NCI-H1694 (cell line): ENCODE measurements at places on chromosomes 6 and 20.
A peak's percentile ranks its signal among the peaks of the same experiment; 100 is the strongest.

DNA sequence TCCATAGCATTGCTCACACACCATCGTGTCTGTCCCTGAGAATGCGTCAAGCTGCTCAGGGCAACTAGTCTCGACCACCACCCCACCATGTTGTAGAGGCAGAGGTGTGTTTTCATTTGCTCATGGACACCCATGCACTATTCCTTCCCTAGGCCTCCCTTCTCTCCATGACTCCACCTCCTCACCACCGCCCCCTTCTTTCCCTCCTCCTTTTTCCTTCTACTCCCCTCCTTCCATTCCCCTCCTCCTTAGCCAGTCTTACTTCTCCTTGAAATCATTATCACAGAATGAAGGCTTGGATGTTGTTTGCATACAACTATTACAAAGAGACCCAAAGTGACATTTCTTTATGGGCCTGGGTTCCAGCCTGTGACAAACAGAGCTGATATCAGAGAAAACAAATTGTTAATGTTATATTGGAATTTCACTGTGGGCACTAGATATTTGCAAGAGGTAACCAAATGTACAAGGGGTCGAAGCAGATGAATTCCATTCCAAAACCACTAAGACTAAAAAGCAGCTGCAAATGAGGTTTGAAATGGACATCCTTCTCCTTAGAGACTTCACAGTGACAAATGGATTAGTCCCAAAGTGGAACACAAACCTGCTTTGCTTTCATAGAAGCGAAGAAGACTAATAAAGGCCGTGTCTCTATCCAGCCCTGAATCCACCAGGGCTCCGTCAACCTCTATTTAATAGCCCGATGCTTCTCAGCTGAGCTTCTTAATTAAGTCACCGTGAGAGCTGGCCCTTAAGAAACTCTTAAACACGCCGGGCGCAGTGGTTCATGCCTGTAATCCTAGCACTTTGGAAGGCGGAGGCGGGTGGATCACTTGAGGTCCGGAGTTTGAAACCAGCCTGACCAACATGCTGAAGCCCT lies 275.8 kb upstream of the SULF2 start:
- DNase-seq = no peak

GRCh38 chr6:11042750-11043377 lies 1.2 kb downstream of the ELOVL2 start:
- peak; percentile 45 for DNase-seq

GRCh38 chr6:7921632-7922092 lies 11.1 kb upstream of the TXNDC5 start:
- no peak for DNase-seq

DNA sequence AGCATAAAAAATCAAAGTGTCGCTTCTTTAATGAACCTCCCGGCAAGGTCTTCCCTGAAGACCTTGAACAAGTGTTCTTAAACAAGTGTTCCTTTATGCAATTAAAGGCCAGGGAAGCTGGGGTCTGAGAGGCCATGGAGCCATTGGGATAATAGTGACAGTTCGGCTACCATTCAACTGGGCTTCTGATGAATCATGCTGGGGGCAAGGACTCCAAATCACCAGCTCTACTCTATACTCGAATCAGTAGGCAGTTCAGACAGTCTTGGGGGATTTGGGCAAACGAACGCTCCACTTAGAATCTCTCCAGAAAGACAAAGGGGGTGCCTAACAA lies 34.7 kb upstream of the EZR start:
- no peak for DNase-seq

DNA sequence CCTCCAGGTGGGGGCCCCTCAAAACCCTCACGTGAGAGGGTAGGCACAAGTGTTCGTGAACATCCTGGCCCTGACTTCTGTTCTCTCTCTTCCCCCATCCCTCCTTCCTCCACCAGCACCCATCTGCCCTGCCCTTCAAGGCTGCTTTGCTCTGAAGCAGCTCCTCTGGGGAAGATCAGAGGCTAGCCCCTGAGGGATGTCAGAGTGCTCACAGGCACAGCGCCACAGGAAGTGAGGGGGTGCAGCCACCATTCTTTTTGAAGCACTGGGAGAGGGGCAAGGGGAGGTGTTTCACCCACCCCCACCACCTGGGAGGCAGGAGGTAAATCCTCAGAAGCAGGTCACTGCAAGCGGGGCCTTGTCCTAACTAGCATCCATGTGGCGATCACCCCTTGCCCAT lies 11.4 kb downstream of the MOCS1 start:
- no peak for DNase-seq

GRCh38 chr20:18063676-18064075 lies 6.0 kb upstream of the OVOL2 start:
- no peak for DNase-seq

- no peak for DNase-seq
Observed at GRCh38 chr6:148945301-148946021, 198.6 kb downstream of the UST start.

GRCh38 chr6:140436023-140436811 lies 1061.8 kb upstream of the CITED2 start:
- DNase-seq = no peak

GRCh38 chr20:41030531-41031242 lies 2.1 kb downstream of the TOP1 start:
- DNase-seq = no peak

- no peak for DNase-seq
Observed at GRCh38 chr20:20765696-20766365, 53.4 kb upstream of the RALGAPA2 start.

DNA sequence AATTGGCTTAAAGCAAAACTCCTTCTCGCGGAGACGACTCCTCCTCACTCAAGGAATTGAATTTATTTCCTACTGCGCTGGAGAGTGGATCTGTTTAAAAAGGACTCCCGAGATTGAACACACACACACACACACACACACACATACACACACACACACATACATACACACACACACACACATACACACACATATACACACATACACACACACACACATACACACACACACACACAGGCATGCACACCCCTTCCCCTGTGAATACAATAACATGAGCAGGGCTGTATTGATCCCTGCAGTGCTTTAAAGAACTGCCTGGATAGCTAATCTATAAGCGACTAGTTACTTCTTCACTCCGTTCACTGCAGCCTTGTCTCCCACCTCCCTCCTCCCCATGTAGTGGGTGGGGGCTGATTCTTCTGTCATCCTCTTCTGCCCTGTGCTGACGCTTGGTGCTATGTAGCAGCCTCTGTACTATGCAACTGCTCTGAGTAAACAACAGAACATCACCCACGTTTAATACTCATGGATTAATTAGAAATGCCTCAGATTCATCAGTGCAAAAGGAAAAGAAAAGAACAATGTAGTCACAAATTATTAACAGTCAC lies 549.0 kb downstream of the CDH26 start:
- no peak for DNase-seq

- DNase-seq = no peak
Observed at GRCh38 chr6:75611702-75612375, 10.2 kb downstream of the SENP6 start.

GRCh38 chr6:160810238-160810637 lies 108.2 kb downstream of the PLG start:
- no peak for DNase-seq

DNA sequence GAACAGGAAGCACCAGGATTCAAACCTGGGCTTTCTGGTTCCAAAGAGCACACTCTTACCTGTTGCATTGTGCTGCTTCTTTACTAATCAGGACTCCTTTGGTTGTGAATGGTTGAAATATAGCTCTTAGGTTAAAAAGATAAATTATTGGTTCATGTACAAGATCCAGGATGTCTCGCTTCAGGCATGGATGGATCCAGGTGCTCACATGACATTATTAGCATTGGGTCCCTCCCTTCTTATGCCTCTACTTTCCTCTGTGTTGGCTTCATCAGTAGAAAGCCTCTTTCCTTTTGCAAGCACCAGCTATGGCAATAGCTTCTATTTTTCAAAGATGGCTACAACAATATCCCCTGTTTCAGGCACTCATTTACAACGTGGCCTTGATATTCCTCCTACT lies 217.7 kb upstream of the SULF2 start:
- no peak for DNase-seq

GRCh38 chr6:161618831-161619454 lies 345.1 kb upstream of the AGPAT4 start:
- no peak for DNase-seq

DNA sequence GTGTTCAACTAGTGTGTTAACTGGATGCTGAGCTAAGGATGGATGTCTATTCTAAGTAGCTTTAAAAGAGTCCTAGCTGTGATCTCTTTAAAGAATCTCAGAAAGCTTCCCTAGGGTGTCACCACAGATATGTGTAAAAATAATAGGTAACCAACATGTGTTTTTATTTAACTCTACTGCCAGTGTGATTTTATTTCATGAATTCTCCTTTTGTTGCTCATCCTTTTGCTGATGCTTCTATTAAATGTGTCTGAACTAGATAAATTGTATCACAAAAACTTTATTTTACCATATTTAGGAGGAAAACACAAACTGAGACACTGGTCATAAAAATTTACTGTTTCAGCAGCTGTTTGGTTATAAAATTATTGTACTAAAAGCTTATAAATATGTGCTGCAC lies 809.4 kb upstream of the CITED2 start:
- no peak for DNase-seq

- DNase-seq = no peak
Observed at GRCh38 chr6:44702292-44702691, 314.8 kb downstream of the CDC5L start.

GRCh38 chr6:48136856-48137255 lies 25.9 kb upstream of the PTCHD4 start:
- no peak for DNase-seq

- no peak for DNase-seq
Observed at GRCh38 chr6:162962093-162962492, 234.3 kb downstream of the PACRG start.

DNA sequence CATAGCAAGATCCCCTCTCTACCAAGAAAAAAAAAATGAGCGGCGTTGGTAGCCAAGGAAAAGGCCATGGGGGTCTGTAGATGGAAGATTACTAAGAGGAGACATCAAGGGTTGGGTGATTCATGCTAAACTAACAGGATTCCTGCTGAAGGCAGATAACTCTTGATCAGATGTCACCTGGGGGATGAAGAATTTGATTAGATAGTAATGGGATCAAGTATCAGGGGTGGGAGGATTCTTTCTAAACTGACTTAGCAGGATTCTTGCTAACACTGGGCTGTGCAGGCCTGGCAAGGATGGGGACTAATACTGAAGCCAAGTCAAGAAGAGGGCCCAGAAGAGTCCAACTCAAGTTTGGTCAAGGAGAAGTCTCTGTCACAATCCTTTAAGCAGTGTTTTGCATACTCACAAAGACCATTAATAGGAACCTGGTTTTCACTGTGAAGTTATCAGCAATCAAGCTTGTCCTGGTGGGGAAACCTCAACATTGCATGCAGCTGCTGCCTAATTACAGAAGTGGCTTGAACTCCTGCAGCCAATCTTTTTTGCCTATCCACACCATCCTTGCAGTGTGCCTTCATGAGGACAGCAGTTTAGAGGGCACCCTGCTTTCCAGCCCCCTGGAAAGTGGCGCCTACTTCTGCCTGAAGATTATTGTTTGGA lies 61.3 kb downstream of the ANKRD6 start:
- DNase-seq = no peak

- no peak for DNase-seq
Observed at GRCh38 chr6:16464045-16464444, 225.7 kb downstream of the GMPR start.

DNA sequence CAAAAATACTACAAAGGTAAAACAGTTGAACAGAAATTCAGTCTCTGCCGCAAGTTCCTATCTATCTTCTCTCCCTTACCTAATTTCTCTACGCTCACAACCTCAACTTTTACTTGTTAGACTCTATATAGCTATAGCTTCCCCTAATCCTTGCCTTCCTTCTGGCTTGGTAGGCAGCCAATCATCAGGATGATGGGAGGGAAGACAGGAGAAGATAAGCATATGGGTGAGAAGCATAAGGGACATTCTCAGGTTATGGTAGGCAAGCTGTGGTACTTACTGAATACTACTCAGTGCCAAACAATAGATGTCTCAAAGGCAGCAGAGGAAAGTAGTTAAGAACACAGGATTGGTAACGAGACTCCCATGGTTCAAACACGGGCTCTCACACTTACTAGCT lies 7.8 kb downstream of the CCNC start:
- no peak for DNase-seq

GRCh38 chr6:6663421-6664135 lies 75.1 kb downstream of the LY86 start:
- DNase-seq = no peak

GRCh38 chr20:34669094-34669493 lies 7.8 kb downstream of the PIGU start:
- DNase-seq = no peak

- no peak for DNase-seq
Observed at GRCh38 chr20:59752704-59753460, 148.5 kb downstream of the PHACTR3 start.

DNA sequence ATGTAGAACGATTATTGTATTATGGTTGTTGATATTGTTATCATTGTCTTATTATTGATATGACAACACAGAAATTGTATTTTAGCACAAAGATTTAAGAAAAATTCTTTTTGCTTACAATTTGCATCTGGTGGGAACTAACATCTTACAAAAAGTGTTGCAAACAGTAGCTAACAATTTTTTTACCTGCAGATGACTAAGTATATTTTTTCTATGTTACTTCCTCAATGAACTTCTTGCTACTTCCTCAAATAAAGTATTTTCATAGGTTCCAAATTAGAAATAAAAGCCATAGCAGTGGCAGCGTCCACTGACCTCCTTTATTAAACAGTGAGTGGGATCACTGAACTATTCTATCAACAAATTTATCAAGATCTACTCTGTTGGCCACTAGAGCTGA lies 847.0 kb downstream of the PHF3 start:
- no peak for DNase-seq

DNA sequence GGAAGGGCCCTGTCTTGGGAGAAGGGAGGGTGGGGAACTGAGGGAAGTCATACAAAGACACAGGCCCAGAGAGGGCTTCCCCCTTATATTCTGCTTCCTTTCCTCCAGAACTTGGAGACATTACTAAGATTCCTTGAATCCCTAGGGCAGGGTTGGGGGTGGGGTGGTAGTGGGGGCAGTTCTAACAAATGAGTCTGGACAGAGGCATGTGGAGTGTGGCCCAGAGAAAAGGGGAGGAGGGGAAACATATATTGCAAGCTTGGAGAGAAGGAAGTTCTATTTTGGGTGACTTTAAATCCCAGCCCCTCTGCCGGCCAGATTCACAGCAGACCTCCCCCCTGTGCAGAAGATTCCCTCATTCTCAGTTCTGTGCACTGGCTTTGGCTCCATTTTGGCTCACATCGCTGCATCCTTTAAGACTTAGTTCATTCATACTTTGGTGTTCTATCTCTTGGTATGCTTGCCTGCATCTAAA lies 43.7 kb downstream of the DAAM2 start:
- no peak for DNase-seq

DNA sequence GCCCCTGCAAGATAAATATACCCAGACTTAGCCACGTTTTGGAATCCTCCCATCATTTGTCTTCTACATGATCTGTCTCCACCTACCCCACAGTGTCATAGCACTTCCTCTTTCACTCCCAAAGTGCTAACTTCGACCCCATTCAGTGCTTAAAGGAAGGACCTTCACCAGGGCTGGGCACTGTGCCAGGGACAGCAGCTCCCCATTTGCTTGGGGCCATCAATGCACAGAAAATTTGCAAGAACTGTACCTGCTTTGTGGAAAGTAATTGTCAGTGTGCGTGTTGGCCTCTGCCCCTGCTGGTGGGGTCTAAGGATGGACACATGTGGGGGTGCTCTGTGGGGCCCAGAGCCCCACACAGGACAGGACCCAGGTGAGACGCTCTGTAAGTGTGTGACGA lies 5.2 kb upstream of the BPIFA2 start:
- DNase-seq = no peak
